ENCODE measurements at places on chromosomes 6 and 20.

- DNase-seq = peak; percentile 64
Measured at GRCh38 chr6:16205377-16206144, 32.8 kb upstream of the GMPR start.

- DNase-seq = peak; percentile 39
Measured at GRCh38 chr6:39841291-39841690, 49.1 kb downstream of the DAAM2 start.

DNA sequence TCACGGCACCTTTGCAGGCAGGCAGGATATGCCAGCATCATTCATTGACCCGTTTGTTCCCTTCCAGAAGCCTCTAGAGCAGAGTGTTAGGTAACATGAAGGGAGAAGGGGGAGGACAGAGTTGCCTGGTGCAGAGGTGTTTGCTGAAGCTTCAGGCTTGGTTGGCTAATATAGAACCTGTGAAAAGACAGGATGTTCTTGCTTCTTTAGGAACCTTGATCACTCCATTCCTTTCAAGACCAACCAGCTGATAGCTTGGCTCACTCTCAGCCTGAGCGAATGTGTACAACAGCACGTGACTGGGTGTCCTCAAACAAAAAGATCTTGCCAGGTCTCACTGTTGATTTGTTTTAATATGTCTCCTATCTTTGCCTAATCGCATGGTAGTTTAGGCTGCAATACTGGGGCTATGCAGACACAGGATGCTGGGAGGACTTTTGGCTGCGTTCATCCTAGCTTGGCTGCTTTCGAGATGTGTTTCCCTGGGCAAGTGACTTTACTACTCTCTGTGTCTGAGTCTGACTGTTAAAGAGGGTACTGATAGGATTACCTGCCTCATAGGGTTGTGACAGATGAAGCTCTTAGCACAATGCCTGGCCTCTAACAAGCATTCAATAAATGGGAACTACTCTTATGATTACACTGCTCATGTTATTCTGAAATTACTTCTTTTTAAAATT is 16.0 kb downstream of the SHLD1 start:
- DNase-seq = no peak

DNA sequence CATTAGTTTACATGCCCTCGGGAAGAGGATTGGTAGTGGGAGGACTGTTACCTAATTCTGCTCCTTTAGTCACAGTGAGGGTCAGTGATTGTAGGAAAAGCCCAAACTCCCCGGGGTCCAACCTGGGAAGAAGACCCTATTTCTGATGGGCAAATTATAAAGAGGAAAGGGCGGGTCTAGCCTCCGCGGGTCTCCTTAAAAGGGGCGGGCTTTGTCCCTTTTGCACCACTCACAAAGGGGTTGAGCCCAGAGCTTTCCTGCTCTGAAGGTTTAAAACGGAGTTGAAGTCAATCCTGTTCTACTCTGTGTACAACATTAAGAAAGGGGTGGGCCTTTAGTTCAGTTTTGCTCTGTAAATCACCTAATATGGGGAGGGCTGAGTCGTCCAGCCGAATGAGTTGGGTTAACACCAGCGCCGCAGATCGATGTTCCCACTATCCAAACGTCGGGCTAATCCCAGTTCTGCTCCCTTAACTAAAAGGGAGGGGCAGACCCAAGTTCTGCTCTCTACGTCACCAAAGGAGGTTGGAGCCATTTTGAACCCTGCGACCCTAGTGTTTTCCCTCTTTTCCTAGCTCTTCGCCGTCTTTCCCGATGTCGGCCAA is 920 bp upstream of the RNF5 start:
- no peak for DNase-seq

DNA sequence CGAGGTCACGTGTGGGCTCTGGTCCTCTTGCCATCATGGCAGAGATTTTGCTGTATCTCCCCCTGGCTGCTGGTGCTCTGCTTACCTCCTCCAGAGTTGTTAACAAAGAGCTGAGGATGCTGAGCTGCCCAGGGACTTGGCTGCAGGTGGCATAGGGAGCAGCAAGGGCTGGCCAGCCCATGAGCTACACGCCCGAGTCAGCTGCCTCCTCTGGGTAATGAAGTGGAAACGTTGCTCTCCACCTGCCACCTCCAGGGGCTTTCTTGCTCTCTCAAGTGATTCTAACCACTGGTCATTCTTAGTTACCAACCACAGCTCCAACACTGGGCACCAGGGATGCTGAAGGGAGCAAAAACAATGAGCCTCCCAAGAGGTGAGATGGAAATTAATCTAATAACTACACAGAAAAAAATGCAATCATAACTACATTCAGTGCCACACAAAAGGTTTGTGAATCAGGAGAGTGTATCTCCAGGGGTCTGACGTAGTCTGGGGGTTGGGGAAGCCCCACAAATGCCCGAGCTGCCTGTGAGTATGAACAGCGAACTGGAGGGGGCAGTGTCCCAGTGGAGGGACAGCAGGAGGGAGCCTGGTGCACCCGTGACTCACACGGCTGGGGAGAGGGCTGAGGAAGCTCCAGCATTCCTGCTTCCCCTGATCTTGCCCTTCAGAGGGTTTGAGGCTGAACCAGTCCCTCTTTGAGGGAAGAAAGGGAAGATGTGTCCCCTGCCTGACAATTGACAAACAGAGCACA is 78.7 kb downstream of the CDH26 start:
- no peak for DNase-seq

DNA sequence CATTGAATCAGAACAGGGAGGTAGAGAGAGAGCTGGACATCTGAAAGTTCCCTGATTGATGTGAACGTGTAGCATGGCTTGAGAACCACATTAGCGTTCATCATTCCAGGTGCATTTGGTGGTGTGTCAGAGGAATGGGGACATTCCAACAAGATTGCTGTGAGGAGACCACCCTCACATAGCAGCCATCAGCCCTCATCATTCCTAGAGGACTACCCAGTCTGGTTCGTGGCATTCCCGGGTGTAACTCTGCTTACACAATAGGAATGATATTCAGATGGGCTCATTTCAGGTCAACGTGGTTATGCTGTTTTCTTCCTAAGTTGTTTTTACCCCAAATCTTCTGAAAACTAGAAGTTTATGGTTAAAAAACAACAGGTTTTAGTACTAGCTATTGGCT is 62.2 kb upstream of the KLHL31 start:
- no peak for DNase-seq

GRCh38 chr6:84762220-84763002 is 2.0 kb downstream of the TBX18 start:
- no peak for DNase-seq

- no peak for DNase-seq
Measured at GRCh38 chr20:24350923-24351368, 118.5 kb upstream of the SYNDIG1 start.

DNA sequence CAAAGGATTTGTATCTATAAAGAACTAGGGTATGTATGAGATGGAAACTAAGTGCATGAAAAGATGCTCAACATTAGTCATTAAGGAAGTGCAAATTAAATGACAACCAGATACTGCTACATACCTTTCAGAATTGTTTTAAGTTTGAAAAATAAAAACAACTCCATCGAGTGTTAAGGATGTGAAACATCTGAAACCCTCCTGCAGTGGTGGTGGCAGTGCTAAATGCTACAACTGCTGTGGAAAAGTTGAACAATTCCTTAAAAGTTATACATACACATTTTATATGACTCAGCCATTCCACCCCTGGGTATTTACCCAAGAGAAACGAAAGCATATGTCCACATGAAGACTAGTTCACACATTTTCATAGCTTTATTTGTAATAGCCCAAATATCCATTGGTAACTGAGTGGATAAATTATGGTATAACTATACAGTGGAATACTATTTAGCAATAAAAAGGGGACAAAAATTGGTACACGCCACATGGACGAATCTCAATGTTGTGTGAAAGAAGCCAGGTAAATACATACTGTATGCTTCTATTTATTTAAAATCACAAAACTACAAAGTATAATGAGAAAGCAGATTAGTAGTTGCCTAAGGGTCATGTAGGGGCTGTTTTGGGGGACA is 10.6 kb downstream of the ARMH2 start:
- DNase-seq = no peak

GRCh38 chr6:99841297-99841696 is 152.7 kb downstream of the MCHR2 start:
- no peak for DNase-seq

DNA sequence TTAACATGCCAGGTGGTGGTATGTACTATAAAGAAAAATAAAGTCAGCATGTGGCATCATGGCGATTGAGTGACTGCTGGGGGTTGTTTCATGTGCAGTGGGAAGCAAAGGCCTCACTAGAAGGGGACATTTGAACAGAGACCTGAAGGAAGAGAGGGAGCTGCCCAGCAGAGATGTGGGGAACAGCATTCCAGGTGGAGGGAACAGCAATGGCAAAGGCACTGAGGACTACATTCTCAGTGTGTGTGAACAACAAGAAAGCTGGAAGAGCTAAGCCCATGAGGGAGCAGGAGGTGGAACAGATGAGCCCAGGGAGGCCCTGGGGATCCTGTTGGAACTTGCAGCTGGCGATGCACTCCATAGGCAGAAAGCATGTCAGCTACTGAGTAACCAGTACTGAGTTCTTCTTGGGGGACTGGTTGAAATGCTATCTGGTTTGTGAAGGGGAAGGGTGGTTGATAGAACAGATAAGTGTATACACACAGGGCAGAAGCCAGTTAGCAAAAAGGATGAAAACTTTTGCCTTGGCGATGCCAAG is 29.2 kb downstream of the NOX3 start:
- DNase-seq = no peak

DNA sequence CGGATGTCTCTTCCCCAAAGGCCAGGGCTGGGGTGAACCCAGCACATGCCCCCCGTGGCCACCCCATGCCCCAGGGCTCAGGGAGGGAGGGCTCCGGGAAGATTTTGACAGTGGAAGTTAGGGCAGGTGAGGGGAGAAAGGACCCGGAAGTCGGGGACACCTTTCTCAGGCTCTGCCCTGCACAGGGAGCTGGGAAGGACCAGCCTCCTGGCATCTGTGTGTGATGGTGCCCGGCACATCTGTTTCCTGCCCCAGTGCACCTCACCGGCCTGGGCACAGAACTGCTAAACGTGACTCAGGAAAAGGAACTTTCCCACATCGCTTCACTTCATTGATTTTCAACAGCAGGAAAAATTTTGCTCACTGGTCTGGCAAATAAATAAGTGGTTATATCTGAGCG is 141.1 kb upstream of the AFDN start:
- no peak for DNase-seq

DNA sequence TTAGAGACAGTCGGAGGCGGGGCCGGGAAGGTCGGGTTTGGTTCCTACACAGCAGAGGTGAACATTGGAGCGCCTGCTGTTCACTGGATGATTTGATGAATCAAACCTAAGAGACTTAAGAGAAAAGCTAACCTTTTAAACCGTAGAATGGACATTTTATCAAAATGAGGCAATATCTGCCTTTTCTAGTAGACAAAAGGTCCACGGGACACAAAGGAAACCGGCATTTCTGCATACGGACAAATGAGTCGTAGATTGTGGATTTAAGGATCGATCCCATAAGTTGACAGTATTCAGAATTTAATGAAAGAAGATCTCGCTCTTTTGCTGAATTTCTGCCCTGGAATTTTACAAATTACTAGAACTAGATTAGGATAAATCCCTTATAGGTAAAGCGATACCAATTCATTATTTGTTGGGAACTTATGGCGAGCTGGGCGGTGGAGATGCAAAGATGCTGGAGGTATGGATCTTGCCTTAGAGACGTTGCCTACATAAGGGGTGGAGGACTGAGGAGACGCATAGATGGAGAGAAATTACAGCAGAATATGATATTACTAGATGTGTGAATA is 400 bp downstream of the PAK1IP1 start:
- DNase-seq = no peak

GRCh38 chr6:26268659-26269402 is 96.2 kb upstream of the BTN3A2 start:
- DNase-seq = peak; percentile 53

GRCh38 chr6:95175927-95176675 is 401.2 kb upstream of the MANEA start:
- no peak for DNase-seq

DNA sequence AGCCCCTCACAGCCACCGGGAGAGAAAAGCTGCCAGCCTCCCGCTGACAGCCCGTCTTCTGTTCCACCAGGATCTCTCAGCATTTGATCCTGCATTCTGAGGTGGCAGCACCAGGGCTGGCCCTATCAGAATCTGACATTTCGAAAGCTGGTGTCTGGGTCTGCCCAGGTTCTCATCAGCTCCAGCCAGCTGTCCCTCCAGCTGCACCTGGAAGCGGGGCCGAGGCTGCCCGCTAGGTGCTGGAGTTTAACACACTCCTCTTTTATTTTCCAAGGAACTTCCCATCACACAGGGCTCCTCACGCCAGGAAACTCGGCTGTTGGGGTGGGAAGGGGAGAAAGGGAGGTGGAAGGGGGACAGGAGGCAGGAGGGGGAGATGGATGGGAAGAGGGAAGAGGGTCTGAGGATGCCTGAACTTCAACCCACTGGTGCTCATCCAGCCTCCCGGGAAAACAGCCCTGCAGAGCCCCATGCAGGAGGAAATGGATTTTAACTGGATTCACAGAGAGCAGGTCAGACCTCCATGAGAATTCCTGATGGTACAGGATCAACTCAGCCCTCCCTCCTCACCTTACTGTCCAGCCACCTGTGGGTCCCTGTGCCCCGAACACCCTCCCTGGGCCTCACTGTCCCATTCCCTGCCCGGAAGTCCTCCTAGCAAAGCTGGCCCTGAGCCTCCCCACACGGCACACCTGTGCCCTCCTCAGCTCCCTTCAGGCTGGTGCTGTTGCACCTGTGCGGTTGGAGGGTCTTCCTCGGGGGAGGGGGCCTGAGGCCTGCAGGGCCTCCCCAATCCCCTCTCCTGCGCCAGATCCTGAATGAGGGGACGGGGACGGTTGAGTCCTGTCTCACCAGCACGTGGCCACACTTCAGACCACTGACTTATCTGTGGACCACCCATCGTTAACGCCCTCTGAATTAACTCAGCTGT is 3.9 kb upstream of the LSM14B start:
- no peak for DNase-seq

All from lung (tissue), 17 donors.